GM12892 (cell line): ENCODE measurements at places on chromosomes 3 and 15.

GRCh38 chr3:48990636-48991469, 812 bp downstream of the P4HTM start:
- no peak for DNase-seq

DNA sequence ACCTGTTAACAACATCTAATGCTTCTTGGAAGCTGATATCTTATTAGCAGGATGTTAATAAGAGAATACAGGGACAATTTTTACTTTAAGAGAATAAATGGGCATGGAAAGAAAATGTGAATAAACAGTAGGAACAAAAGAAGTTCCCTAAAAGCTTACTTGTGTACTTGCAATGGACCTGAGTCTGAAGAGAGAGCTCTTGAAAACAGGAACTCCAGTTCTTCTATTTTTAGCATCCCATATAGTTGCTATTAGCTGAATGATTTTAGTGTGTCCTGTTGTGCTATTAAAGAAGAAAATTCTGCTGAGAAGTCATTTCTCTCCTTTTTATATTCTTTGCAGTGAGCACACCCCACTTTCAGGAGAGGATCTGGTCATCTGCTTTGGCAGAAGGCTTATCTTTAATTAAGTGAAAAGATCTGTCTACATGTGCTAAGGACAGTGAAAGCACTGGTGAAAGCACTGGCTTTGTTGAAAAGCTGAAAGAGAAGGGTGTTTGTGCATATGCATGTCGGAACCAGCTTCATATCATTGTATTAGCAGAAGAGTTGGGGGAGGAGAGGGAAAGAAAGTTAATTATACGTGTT, 1.4 kb upstream of the ST3GAL6 start:
- DNase-seq: no peak

DNA sequence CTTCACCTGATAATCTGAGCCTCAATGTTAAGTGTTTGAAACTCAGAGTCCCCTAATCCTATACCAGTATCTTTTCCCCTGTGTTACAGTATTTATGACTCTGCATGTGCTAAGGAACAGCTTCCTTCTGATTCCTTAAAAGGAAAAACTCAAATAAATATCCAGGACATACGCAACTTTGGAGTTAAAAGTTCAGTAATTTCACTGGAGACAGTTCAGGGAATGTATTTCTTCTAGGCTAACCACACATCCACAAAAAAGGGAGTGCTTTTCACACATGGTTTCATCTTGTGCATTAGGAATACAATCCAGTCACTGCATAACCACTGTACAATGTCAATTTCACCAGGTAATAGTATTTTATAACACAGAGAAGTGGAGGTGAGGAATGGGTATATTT, 31.0 kb downstream of the PGBD4 start:
- no peak for DNase-seq

DNA sequence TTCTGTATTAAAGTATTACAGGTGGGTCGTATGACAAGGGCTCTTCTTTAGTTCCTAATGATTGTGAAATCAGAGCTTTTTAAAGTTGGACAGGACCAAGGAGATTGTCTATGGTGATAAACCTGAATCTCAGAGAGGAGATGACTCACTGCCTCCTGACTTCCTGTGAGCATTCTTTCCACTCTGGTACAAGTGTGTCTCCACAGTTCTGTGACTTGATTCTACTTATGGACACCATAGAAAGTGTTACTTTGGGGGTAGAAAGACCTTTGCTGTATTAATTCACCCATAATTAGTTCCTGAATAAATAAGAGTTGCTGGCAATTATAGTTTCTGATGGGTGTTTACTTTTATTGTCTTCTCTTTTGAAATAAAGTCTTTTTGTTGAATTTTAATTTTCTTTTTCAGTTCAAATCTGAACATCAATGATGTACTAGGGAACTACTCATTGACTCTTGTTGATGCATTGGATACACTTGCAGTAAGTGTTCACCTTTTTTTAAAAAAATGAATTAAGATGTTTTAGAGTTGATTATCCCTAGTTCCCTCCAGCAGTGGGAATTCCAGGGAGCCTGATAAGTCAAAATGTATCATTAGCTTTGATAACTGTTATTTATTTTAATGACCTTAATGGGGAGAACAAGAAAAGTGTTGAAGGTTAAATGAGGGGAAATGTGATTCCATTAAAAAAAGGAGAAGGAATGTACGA, 7.4 kb downstream of the EDEM1 start:
- DNase-seq: no peak

- DNase-seq: no peak
Measured at GRCh38 chr3:102791641-102792589, 357.1 kb downstream of the ZPLD1 start.

DNA sequence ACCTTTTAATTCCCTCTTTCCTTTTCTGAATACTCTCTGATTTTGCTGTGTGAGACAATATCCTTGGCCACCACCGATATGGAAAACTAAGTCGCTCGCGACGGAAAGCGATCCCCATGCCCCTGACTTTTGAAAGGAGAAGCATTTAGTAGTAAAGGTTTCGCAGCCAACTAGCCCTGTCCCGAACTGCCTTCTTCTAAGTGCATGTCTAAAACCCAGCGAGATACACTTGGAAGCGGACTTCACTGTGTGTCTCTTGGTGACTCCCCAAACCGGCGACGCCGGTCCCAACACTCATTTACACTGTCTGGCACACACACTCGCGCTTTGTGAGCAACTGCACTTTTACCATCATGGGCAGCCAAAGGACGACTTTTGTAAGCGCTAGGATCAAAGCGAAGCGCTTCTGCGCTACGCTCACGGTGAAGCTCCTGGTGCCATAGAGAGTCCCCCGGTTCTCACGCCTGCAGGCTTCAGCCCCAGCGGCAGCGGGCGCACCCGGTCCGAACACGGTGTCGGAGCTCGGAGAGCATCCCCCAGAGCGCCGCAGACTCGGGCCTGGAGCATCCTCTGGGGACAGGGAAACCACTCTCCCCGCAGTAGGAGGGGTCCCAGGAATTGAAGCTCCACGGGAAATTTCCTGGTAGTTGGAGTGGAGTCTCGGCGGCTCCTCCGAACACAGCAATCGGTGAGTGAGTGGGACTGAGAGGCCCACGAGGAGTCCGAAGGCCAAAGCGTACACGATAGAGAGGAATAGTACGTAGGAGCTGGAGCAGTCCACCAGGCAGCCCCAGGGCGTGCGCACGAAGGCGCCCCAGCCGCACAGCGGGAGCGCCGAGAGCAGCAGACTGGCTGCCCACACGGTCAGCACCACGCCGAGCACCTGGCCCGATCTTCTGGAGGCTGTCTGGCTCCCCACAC, 1.4 kb downstream of the GPR149 start:
- no peak for DNase-seq

GRCh38 chr15:96535148-96535547, 204.6 kb downstream of the NR2F2 start:
- DNase-seq: no peak

DNA sequence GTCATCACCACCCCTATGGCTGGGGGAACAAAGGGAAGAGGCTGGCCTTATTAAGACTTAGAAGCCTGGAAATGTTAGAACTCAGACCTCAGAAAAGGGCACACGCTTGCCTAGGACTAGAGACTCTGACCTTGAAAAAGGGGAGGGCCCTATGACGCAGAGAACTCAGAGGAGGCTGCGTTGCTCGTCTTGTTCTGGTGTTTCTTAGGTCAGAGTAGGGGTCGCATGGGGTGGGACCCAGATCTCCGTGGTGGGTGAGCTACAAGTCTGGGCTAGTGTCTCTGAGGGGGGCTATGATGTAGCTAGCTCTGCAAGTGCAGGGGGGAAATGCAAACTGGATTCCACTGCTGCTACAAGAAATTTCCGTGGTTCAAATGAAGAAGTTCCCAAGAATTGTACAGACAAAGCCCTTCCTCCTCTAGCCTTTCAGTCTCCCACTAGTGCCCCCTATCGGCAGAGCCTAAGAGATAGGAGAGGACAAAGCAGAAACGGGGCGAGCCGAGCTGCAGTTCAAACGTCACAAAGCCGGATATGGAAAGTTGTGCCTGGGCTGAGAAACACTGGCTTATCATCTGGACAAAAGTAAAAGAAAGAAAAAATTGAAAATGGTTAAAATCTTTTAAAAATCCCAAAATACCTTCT, 392.9 kb upstream of the ROBO2 start:
- DNase-seq: no peak

DNA sequence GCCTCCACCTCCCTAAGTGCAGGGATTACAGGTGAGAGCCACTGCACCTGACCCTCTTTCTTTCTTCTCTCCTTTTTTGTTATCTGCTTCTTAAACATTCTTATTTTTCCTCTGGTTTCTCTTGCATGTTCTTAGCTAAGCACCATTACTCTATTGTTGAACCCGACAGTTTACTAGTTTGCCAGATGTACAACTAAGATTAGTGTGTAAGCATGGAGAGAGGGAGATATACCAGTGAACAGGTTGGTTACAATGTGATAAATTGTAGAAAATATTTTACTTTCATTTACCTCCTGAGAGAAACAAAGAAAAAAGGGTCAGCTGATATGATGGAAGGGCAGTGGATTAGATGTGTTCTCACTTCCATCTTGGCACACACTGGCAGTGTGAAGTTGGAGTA, 4.9 kb downstream of the HAUS2 start:
- DNase-seq: no peak

DNA sequence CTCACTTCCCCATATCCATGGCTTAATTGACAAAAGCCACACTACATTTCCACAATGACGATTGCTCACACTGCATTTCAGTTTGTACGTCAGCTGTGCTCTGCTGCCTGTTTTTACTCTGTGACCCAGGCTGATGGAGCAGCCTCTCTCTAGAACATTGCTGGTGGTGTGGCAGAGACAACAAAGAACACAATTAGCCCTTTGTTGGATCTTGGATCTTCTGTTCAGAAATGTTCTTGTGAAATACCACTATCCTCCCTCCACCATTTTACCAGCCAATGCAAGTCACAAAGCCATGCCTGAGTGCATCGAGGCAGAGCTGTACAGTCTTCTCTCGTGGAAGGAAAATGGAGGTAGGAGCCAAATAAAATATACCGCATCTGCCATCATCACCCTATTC, 56.9 kb upstream of the TBC1D5 start:
- DNase-seq: no peak

- DNase-seq: peak; percentile 30
Measured at GRCh38 chr3:45612918-45613602, 18.5 kb downstream of the LIMD1 start.

- DNase-seq: no peak
Measured at GRCh38 chr3:172034786-172035685, 4.3 kb upstream of the FNDC3B start.

DNA sequence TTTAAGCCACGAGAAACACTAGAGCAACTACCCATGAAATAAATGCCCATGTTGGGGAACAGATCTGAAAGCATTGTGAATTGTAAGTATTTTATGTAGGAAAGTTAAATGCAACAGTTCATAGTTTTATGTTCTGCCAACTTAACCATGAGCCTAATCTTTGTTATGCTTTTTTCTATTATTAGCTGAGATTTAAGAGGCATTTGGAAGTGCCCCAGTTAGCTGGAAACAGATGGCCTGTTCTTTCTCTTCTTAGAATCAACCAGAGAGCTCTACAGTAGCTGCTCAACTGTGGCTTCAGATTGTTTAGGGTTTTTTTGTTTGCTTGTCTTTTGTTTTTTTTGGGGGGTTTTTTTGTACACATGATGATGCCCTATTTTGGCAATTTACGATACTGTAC, 284.4 kb downstream of the KCNH8 start:
- DNase-seq: no peak

DNA sequence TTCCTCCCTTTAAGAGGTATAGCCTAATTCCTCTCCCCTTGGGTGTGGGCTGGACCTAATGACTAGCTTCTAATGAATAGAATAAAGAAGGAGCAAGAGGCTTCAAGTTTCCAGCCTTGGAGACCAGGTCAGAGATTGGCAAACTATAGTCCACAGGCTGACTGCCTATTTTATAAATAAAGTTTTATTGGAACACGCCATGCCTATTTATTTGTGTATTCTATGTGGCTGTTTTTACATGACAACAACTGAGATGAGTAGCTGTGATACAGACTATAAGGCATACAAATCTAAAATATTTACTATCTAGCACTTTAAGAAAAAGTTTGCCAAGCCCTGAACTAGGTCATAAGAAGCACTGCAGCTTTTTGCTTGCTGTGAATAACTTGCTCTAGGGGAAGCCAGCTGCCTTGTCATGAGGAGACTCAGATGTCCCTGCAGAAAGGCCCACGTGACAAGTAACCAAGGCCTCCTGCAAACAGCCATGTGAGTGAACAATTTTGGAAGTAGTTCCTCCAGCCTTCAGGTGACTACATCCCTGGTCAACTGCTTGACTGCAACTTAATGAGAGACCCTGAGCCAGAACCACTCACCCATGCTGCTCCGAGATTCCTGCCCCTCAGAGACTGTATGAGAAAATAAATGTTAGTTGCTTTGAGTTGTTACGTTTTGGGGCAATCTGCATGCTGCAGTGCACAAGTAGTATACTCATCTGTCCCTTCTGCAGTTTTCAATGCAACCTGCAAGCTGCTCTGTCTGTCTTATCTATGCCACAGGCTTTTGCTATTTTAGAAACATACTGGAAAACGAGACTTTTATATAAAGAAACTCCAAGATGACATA, 21.1 kb upstream of the MAP3K13 start:
- DNase-seq: no peak

DNA sequence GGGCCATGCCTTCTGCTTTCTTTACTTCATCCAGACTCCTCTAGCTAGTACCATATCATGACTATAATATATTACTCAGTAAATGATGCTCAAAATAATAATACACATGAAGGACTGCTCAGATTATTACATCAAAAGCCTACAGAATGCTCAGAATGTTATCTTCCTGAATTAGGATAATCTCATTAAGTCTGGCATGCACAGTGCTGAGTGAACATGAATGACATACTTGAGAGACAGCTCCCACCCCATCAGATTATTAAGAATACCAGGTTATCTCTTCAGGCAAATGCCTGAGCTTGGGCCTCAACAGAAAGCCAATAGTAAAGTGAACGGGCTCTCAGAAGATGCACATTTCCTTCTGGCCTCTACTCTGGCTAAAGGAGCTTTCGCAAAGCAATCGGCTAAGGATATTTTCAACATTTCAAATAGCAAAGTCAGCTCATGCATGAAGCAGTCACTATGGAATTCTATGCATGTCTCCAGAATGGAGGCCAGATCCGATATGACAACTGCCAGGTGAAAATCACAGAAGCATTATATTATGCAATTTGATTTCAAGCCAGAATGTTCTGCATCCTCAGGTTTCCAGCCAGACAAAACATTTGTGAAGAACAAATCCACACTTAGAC, 122.6 kb downstream of the KCNMB2 start:
- no peak for DNase-seq
